ENCODE measurements at places on chromosomes 5 and 9.
A peak's percentile ranks its signal among the peaks of the same experiment; 100 is the strongest.

GRCh38 chr9:106532306-106533015, 330.5 kb upstream of the ZNF462 start:
- DNase-seq, result no peak

GRCh38 chr9:125631391-125632085, 75.5 kb downstream of the MAPKAP1 start:
- DNase-seq, result no peak

- DNase-seq, result no peak
These were observed 500.1 kb upstream of the SGCD start for GRCh38 chr5:155826611-155827507.

DNA sequence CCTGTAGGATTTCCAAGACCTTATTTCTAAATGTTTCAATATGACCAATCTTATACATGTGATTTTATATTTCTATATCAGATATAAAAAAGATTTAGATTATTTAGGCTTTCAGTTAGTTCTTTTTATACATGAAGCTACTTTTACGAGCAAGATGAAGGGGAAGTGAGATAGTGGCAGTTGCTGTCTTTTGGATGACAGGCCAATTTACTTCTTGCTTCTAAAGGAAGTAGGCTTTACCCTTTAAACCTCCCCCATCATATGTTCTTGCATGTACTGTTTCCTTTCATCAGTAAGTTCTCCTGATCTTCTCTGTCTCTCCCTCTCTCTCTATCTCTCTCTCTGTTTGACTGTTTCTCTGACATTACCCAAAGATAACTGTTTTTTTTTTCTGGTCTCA, 4.0 kb upstream of the TYRP1 start:
- no peak for DNase-seq

- no peak for DNase-seq
These were observed 898.0 kb upstream of the C9orf72 start for GRCh38 chr9:28471261-28471660.

GRCh38 chr9:35910613-35911359, 1.5 kb downstream of the SPAAR start:
- peak; percentile 74 for DNase-seq

DNA sequence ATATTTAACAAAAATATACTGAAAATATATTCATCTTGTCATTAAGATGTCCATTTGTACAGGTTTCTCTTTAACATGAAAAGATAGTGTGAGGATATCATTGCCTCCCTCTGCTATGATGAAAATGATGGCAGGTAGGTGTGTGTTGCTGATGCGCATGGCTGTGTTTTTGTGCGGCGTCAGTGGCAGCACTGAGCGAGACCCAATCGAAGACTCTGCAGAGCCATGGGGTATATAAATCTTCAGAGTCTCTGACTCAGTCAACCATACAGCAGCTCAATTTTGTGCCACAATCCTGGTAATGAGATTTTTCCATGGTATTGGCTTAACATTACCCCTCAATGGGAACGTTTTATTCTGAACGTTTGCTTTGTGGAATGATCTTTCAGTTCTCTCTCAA, 153.5 kb upstream of the IQGAP2 start:
- DNase-seq, result no peak

- DNase-seq, result peak; percentile 53
These were observed 31.8 kb upstream of the C7 start for GRCh38 chr5:40877371-40877988.

DNA sequence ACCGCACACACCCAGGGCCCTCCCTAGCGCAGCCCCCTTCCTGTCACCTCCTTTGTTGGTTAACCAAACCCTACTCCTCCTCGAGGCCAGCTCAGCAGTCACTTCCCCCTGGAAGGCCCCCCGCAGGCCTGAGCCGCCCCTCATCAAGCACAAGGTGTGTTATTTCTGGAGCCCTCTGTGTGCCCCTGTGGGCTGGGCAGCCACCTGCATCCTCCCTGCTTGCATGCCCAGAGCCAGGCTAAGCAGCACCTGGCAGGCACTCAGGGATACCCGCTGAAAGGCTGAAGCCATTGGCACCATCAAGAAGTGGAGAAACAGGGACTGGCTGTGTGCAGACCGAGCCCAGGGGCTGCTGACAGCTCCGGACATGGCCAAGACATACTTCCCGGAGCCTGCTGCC, 121.8 kb downstream of the ZNF354C start:
- DNase-seq, result no peak

DNA sequence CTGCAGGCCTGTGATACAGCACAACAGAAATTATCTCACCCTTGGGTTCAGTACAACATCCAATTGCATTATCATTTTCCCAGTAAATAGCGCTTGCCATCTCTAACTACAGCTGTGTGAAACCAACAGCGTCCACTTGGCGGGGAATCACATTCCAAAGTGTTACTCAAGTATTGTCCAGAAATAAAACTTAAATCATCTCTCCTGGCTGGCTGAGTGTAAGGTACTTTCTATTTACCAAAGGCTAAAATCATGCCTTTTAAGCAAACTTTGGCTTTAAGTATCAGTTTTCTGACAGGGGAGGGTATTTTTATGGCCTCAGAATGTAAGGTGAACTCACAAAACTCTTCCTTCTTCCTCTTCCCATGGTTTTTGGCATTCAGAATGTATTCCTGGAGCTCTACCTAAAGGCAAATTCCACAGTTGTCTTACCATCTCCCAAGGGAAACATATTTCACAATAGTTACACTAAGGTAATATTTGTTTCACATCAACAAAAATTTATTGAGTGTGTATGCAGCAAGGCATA, 205.6 kb upstream of the MPDZ start:
- no peak for DNase-seq

- no peak for DNase-seq
These were observed 1.9 kb downstream of the FNBP1 start for GRCh38 chr9:130040984-130041647.

DNA sequence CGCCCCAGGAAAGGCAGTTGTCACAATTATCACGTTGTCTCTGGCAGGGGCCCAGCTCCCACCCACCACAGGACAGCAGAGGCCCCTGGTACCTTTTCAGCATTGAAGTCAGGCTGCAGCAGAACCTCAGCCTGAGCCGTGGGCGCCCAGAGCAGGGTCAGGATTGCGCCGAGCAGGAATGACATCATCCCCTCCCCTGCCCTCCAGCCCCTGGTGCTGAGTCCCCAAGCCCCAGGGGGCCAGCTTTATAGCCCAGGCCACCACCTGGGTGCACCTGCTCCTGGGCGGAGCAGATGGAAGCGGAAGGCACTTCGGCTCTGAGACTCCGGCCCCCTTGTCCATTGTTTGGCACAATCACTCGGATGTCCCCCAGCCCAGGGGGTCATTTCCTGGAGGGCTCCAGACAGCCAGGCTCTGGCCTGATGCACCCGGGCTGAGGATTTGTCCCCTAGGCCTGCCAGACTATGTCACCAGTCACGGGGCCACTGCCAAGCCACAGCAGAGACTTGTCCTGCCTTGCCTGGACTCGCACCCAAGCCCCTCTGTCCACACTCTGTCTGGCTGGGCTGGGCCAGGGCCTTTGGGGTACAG, at the start of gene LCN15:
LCN15 (minus strand) TSS at position 218 of the 591 bp plus-strand sequence; CDS start at position 188, 30 bp downstream.
- DNase-seq, result peak; percentile 53

DNA sequence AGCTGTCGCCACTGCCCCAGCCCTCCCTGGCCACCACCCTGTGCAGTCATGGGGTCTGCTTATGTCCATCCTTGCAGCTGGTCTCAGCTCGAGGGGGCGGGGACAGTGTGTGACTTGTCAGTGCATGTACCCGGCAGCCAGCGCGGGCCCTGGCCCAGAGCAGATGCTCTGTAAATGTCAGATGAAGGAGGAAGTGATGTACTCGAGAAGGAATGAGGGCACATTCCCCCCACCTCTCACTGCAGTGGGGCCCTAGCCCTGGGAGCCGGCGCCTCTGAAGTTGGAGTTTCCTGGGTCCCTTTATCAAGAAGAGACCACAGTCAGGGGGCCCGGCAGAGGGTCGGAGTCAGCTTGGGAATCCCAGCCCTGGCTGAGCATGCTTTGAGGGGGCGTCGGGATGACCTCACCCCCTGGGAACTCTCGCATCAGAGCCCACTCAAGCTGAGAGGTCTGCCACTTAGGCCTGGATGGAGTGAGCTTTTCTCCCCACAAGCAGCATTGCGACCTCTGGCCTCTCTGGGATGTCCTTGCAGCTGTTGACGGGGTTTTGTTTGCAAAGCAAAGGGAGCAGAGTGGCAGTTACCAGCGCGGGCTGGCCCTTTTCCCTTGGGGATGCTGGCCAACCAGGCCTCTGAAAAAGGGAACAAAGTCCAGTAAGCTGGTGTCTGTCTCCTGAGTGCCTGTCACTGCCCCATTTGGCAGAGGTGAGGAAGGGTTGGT, 19.0 kb downstream of the NEURL1B start:
- DNase-seq, result peak; percentile 97

GRCh38 chr5:38782180-38782835, 63.5 kb upstream of the OSMR start:
- no peak for DNase-seq

DNA sequence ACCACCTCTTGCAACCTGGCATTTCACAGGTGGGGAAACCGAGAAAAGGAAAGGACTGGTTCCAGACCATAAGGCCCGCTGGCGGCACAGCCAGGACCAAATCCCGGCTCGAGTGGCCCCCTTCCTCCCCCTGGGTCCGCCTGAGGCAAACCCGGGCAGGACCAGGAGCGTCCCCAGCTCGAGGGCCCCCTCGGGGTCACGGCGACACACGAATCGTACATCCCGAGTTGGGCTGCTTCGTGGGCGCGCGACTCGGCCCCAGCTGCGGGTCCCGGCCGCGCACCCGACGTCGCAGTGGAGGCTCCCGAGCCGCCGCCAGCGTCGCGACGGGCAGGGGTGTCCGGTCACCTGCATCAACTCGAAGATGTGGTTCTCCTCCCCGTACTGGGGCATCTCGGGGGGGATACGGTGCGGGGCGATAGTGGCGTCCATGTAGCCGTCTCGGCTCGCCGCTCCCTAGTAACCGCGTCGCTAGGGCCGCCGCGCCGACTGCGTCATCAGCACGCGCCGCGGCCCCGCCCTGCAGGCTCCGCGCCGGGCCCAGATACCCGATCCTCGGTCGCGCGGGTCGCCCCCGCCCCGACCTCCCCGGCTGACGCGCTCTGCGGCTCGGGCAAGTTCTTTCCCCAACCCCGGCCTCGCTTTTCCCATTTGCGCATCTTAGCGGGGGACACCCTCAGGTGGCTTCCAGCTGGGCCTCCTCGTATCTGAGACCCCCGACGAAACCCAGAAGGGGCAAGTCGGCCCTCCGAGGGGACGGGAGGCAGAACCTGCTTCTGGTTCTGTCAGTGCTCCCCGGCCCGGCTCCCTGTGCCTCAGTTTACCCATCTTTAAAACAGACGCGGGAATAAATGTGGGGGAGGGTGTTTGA, at the start of gene AK8:
AK8 (minus strand) TSS at position 461 of the 871 bp plus-strand sequence; CDS start at position 432, 29 bp downstream.
- DNase-seq, result peak; percentile 83

DNA sequence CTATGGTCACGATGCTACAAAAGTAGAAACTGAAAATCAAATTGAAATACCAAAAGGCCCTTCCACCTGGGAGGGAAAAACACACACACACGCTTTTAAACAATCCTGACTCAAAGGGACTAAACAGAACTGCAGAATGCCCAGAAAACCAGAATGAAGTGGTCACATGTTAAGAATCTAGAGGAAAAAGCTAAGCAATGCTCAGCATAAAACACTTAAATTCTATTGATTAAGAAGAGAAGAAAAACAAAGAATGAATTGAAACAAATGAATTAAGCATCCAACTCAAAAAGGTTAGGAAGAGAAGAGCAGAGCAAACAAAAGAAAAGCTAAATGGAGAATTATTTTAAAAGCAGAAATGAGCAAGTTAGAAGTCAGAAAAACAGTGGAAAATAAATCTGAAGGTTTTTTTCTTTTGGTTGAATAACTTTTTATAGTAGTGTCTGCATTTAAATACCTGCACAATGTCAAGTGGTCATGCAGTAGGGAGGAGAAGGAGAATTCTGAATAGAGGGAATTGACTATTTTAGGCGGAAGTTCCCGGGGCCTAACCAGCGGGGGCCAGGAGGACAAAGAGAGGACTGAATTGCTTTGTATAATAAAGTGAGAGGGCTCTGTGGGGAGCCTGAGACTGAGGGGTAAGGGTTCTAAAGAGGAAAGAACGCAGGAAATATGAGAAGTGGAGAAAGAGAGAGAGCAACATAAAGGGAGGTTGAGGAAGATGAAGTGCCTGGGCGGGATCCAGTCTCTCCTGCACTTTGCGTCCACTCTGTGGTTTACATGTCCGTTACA, 146.8 kb downstream of the ATPSCKMT start:
- no peak for DNase-seq

- no peak for DNase-seq
These were observed 263.9 kb downstream of the COX7C start for GRCh38 chr5:86881493-86882090.

GRCh38 chr5:169656125-169656901, 19.2 kb downstream of the DOCK2 start:
- peak; percentile 17 for DNase-seq

GRCh38 chr9:13144166-13144775, 135.2 kb downstream of the MPDZ start:
- DNase-seq, result no peak

GRCh38 chr5:152290181-152290580, 114.9 kb downstream of the NMUR2 start:
- DNase-seq, result no peak

DNA sequence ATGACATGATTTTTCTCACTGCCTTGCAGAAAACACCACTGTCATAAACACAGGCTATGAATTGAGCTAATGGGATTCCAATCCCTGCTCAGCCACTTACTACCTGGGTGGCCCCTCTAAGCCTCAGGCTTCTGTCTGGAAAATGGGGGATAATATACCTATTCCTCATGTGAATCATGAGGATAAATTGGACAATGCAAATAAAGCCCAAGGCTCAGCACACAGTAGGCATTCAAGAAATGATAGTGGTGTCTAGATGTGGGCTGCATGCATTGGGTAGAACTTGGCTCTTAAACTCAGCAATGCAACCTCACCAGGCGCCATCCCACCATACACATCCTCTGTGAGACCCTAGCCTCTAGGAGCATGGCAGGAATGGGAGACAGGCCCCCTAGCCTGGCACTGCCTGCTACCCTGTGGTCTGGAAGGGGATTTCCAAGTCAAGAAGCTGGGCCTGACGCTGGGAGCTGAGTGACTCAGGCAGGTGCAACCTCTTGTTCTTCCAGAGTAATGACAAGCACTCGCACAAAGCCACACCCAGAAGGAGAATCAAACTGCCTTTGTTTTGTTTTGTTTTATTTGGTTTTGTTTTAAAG, 2.3 kb upstream of the TNIP1 start:
- DNase-seq, result no peak

DNA sequence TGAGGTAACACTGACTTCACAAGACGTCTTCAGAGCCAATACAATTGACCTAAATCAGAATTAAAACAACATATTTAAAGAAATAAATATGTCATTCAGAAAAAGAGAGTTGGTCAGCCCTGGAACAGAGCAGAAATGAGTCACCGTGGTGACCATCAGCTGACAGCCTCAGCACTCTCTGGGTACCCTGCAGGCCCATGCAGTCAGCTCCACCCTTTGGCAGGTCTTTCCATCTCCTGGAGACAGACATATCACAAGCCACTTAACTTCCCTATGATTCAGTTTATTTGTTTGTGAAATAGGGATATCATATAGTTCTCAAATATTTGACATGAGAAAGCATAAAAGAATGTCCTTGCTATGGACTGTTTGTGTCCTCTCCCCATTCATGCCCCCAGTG, 151.6 kb upstream of the MEF2C start:
- DNase-seq, result no peak
